ENCODE measurements at places on chromosomes 1 and 21.

DNA sequence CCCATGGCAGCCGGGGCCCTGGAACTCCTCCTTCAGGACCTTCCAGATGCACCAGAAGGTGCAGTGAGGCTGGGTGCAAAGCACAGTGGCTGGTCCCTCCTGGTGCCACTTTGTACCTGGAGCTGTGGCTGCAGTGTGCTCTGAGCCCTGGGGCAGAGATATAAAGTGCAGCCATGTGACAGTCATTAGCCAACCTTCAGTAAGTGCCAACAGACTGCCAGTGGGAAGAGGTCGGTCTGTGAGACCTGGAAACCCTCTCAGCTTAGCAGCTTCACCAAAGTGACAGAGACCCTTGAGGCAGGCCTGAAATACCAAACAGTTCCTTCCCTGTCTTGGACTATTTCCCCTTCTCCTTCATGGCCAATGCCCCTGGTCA lies 26.7 kb upstream of the NGF start:
- DNase-seq, result no peak

DNA sequence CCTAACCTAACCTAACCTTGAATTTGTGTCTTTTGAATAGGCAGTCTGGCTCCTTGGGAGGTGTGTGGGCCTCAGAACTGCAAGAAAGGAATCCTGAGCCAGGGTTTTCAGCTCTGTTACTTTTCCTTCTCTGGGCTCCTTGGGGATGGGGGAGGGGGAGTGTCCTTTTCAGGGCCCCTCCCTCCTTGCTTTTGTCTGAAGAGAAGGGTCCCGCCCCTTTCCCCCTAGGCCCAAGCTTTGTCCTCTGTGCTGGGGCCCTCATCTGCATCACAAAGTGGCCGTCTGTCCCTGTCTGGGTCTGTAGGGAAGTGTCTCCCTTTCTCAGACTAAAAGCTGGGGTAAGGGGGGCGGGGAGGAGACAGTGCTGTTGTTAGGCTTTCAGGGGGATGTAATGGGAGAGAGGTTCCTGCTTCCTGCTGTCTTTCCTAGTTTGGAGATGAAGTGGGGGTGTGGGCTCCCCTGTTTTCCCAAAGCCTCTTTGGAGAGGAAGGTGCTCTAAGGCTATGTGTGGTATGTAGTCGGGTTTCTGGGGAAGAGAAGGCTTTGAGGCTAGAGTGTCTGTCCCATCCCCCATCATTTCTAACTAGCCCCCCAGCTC lies 3.1 kb downstream of the AGO1 start:
- DNase-seq, result no peak

- no peak for DNase-seq
Observed at GRCh38 chr1:107378866-107379265, 238.0 kb downstream of the NTNG1 start.

- DNase-seq, result no peak
Observed at GRCh38 chr1:118246646-118247045, 61.6 kb upstream of the SPAG17 start.

DNA sequence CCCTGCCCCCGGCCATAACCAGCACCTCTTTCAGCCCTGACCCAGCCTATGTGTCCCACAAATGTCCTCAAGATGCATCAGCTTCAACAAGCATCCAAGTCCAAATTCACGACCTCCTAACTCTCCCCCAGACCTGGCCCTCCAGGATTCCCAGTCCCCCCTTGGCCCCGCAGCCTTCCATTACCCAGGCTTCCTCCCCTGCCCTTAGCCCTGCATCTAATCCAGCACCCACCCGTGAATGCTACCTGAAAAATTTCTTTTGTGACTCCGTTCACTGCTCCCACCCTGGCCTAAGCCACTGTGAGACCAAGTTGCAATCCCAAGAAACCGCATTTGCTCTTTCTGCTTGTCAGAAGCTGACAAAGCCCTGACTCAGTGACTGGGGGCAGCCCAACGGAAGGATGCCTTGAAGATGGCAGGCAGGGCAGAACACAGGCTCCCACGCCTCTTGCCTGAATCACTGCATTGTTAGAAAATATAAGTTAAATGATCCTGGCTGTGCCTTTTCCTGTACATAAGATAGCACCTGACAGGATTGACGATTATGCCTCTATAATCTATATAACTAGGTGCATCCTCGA lies 939 bp upstream of the MFAP2 start:
- no peak for DNase-seq

- DNase-seq, result no peak
Observed at GRCh38 chr1:110048923-110049601, 14.6 kb downstream of the STRIP1 start.

DNA sequence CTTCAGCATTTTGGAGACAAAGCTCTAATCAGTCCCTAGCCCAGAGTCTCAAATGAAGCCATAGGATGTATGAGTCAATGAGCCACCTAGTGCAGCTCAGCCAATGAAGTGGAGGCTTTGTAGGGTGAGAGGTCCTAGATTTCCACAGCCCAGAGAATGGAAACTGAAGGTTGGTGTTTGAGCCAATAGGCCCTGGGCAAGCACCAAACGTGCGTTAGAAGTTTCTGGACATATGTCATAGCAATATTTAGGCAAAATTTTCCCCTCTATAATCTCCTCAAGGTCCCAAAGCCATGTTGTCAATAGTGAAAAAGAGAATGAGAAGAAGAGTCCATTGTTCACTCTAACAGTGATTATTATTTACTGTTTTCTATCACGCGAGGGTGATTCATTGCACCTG lies 361.3 kb downstream of the PLPP3 start:
- no peak for DNase-seq

DNA sequence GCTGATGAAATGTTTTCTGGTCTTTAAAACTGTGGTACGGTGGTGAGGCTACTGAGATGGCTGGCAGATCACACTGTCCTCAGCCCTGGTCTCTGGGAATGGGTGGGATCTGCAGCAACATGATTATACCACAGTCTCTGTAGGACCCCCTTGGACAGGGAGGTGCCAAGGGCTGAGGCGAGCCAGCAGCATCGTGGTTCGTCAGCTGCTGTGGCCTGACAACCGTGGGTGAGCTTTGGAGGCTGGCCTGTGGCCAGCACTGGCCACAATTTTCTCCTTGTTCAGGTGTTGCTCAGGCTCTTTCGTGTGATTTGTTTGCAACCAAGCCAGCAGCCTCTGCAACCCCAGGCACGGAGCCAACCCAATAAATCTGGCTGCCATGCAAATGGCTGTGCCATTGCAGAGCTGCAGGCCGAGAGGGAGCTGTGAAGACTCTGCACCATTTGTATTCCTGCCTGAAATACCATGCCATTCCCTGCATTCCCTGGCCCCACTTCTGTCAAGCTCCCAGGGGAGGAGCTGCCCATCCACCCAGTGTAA lies 70.9 kb downstream of the PCP4 start:
- no peak for DNase-seq

DNA sequence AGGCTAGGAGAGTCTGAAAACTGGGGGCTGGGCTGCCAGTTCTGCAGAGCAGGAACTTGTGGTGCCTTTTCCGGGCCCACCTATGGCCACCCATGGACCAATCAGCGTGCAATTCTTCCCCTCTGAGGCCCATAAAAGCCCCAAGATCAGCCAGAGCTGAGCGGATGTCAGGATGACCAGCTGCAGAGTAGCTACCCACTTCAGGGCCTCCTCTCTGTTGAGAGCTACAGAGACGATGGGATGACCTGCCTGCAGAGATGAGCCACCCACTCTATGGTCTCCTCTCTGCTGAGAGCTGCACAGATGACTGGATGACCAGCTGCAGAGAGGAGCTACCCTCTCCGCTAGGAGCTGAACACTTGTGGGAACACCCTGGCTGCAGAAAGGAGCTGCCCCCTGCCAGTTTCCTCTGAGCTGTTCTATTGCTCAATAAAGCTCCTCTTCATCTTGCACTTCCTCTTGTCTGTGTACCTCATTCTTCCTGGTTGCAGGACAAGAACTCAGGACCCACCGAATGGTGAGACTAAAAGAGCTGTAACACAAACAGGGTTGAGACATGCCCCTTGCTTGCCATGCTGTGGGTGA lies 12.8 kb upstream of the AADACL4 start:
- no peak for DNase-seq

DNA sequence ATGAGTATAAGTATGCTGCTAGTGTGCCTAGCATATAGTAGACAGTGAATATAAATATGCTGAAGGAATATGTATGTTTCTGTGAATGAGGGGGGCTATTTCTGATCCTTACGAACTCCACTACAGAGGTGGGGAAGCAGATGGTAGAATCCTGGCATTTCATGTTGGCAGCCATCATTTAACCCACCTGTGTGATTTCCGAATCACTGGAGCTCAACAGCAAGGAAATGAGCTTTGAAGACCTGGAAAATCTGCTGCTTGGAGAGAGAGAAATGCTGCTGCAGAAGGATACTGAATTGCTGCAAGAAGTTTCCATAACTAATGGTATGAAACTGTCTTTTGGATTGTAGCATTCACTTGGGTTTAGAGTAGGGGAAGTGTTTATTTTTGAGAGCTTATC lies 83.5 kb downstream of the RABGAP1L start:
- DNase-seq, result no peak

DNA sequence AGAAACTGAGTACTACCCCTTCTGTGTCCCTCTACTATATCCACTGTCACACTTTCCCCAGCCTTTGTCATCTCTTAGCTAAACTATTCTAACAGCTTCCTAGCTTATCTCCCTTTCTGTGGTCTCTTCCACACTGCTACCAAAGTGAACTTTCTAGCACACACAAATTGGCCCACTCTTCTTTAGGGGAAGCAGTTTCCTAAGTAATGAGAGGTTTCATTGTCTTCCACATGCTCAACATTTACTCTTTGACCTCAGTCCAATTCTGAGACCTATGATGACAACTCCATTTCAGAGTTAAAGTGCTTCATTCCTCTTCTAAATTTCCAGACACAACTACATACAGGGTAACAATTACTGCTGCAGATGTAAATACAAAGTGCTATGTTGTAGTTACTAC lies 32.9 kb downstream of the SCYL3 start:
- no peak for DNase-seq

GRCh38 chr1:199639453-199639852 lies 388.1 kb upstream of the NR5A2 start:
- no peak for DNase-seq

- DNase-seq, result no peak
Observed at GRCh38 chr1:13809461-13810159, 109.6 kb downstream of the PRDM2 start.

GRCh38 chr1:93616221-93616995 lies 65.2 kb downstream of the BCAR3 start:
- no peak for DNase-seq

DNA sequence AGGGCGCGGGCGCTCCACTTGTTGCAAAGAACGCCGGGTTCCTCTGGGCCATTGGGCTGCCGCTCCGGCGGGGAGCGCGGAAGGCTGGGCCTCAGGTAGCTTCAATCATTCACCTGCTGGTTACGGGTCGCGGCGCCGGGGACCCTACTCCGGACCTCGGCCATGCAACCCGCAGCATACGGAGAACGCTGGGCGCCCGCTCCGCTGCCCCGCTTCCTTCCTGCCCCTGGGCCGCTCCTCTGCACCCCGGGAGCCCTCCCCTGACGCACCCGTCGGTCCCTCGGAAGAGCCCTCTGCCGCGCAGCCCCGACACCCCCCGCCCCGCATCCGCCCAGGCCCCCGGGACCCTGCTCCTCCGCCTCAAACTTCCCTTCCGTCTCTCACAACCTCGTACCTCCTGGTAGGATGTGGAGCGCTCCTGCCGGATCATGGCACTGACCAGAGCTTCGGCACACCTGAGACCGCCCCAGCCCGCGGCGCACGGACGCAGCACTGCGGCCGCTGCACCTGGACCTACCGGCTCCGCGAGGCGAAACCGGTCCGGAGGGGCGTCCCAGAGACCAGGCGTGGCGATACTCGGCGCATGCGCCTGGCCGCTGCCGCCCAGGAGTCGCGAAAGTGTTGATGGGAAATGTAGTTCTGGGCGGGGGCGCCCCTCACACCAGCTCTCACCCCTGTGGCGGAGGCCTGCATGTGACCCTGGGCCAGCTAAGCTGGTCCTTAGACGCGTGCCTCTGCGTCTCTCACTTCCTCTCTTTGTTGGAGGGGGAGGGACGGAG lies at the start of gene PACC1:
Gene PACC1, minus strand, starts transcription at position 559 of the 779 bp plus-strand sequence. Its CDS starts 129 bp downstream, at position 430.
- DNase-seq, result peak; percentile 85

DNA sequence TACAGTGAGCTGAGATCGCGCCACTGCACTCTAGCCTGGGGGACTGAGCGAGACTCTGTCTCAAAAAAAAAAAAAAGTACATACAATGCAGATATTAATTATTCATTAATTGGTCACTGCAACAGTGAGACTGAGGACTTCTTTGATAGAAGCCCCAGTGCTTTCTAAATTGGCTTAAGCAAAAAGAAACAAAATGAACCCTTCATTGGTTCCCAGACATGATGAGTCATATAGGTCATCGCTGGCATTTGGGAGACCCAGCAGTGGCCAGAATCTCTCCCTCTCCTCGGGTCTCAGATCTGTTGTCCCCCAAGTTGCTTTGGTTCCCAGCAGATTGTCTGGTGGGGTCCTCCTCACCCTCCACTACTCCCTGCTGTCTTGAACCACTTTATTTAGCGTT lies 144.9 kb downstream of the KAZN start:
- no peak for DNase-seq

DNA sequence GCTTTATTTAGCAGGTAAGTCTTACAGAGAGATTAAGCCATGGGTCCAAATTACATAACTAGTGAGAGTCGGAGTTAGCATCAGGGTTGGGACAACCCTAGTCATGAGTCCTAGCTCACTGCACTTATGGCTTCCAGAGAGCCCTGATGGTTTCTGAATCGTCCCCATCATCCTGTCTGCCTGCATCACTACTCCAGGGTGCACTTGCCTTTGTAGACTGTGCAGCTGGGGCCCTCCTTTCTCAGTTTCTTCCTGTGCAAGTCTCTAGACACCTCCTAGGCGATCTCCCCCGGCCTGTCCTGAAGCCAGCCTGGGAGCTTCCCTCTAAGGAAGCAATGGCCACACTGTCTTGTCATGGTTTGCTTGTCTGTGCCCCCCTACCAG lies 37.1 kb downstream of the KIAA0040 start:
- no peak for DNase-seq

- DNase-seq, result no peak
Observed at GRCh38 chr1:113552244-113552643, 161.9 kb downstream of the MAGI3 start.

DNA sequence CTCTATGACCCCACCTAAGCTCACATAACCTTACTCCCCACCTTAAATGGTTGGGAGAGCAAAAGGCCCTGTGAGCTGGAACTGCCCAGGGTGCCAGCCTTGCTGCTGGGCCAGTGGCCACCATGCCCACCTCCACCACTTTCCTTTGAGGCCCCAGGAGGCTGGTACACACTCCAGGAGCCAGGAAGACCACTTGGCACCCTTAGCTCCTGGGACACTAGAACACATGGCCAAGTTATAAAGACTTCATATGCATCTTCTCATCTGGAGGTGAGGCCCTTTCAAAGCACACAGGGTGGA lies 21.9 kb downstream of the CAPZB start:
- DNase-seq, result no peak

Data from central memory CD4-positive, alpha-beta T cell (primary cell).